ENCODE measurements at places on chromosomes 2 and 18. TPM values are rescaled to one million over a fixed set of nuclear protein-coding genes. Genes with fewer than 3 reads are reported as not detected.

DNA sequence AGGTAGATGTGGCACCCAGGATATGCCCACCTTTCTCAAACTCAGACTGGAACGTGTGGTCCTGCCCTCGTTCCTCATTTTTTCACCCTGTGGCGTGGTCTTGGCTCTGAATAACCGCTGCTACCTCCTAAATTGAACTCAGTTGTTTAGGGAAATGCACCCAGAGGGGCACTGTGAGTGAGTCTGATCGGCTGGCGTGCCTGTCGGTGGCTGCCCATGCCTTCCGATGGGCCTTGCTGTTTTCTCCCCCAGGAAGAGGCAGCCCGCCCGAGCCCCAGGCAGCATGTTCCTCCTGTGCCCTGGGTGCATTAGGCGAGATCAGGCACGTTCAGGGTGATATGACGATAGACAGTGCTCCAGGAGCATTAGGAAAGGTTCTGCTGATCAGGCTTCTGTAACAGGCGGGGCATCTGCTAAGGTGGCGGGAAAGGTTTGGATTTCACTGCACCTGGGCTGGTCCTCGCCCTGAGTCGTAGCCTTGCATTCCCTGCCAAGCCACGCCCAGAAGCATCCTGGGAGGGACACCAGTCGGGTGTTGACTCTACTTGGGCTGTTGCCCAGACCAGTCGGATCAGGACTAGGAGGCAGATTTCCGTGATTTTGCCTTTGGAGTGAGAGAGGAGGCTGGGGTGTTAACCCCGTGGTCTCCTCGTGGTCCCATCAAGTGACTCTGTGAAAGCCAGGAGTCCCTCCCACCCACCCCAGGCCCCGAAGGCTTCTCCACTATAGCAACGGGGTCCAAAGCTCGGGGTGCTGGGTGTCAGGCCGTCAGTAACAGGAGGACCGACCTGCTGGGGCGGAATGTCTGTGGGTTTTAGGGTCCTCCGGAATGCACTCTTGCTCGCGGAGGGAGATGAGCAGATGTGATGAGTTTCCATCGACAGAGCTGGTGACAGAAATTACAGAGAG, 75.1 kb downstream of the SH3BP4 start:
- H3K27me3 ChIP-seq: no peaks in the 10 kb centered on the region
- H3K36me3 ChIP-seq: no peaks in the 10 kb centered on the region
- H3K4me1 ChIP-seq: no peaks in the 10 kb centered on the region
- H3K4me3 ChIP-seq: no peak overlapping the region
- H3K27ac ChIP-seq: no peak overlapping the region

- H3K36me3 ChIP-seq: no peaks in the 10 kb centered on the region
- DNase-seq: no peak
- peaks cover 9% of the 10 kb centered on the region for H3K4me1 ChIP-seq
- H3K27ac ChIP-seq: no peak overlapping the region
Measured at GRCh38 chr2:181264441-181264840, 192.7 kb upstream of the ITGA4 start.

GRCh38 chr2:71784734-71785511, 331.6 kb downstream of the DYSF start:
- H3K4me3 ChIP-seq: no peak overlapping the region
- DNase-seq: no peak
- H3K27me3 ChIP-seq: no peaks in the 10 kb centered on the region

DNA sequence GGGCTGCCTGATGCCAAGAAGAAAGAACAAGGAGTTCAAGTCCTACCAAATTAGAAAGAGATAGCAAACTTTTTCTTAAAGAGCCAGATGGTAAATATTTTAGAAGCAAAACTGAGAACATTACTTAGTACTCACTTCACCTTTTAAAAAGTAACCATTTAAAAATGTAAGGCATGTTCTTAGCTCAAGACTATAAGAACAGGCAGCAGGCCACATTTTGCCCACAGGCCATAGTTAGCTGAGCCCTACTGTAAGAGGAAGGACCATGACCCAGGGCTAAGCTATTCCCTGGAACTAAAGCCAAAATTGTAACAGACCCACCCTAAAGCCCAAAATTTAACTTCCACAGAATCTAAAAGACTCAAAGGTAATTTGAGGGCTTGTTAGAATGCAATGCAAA, 31.3 kb downstream of the USP40 start:
- H3K4me1 ChIP-seq: no peaks in the 10 kb centered on the region
- no peak overlapping the region for H3K4me3 ChIP-seq
- no peaks in the 10 kb centered on the region for H3K27me3 ChIP-seq
- no peak for DNase-seq

GRCh38 chr2:238691596-238692491, 156.0 kb upstream of the TWIST2 start:
- H3K4me1 ChIP-seq: no peaks in the 10 kb centered on the region
- no peaks in the 10 kb centered on the region for H3K36me3 ChIP-seq
- DNase-seq: no peak
- H3K4me3 ChIP-seq: no peak overlapping the region

- no peak overlapping the region for H3K27ac ChIP-seq
- no peaks in the 10 kb centered on the region for H3K4me1 ChIP-seq
- no peaks in the 10 kb centered on the region for H3K36me3 ChIP-seq
- no peak overlapping the region for H3K4me3 ChIP-seq
- H3K27me3 ChIP-seq: no peaks in the 10 kb centered on the region
- DNase-seq: no peak
Measured at GRCh38 chr2:149686136-149687051, 98.8 kb upstream of the MMADHC start.

DNA sequence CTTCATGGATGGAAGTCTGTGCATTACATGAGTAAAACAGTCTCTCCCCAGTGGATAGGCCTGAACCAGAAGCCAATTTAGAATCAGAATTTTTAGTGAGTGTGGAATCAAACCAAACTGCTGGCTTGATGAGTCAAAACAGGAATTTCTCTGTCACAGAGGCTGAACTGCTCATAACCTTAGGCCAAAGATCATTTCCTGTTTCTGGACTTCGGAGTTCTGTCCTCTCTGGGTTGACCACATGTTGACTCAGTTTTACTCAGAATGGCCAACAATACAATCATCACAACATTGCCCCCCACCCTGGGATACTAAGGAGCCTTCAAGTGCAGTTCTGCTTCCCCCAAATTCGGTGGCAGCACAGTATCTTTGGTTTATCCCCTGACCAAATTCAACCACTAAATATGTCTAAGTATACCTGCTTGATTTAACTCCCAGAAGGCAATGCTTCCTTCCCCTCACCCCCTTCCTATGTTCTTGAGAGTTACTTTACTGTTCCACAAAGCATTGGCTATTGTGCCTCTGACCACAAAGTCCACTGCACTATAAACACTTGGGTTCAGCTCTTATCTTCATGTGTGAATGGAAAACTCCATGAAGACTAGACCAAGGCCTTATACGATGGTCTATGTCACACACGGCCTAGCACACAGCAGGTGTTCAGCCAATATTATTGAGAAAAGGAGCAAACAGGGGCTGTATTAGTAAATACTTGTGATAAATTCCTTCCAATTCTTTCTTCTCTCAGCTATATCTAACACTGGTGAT, 67.8 kb downstream of the NXPH2 start:
- H3K27me3 ChIP-seq: no peaks in the 10 kb centered on the region
- no peaks in the 10 kb centered on the region for H3K4me1 ChIP-seq
- H3K27ac ChIP-seq: no peak overlapping the region
- DNase-seq: no peak

DNA sequence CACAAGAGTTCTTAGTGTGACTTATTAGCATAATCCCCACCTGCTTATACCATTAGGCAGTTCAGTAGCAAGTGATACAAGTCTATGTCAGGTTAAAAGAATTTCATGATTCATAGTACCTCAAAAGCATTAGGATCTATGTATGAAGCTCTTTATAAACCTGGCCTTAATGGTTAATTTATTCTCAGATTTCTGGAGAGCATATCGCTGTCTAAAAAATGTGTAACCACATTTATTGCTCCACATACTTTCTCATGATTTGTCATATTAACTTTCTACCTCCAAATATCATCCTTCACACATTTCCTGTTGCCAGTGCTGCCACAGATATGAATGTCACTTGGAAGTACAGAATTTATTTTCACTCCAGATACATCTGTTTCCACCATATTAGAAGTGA, 332.8 kb upstream of the MAP2 start:
- H3K4me3 ChIP-seq: no peak overlapping the region
- no peak overlapping the region for H3K27ac ChIP-seq
- no peak for DNase-seq
- no peaks in the 10 kb centered on the region for H3K27me3 ChIP-seq

DNA sequence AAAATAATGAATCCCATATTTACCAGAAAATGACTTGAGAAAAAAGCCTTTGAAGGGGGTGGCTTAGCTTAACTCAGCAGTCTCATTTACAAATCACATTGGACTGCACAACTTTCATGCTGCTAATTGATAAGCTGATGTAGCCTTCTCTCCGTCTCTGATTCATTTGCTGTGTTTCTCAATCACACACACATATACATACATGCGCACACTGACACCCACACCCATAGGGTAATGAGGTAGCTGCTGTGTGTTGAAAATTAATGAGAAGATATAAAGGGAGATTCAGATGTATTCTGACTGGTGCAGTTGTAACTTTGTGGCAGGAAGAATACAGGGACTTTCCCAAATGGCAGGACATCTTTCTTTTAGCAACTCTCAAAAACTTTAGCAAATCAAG, 141.9 kb upstream of the GCFC2 start:
- H3K4me3 ChIP-seq: no peak overlapping the region
- no peak for DNase-seq
- no peaks in the 10 kb centered on the region for H3K27me3 ChIP-seq
- no peak overlapping the region for H3K27ac ChIP-seq

DNA sequence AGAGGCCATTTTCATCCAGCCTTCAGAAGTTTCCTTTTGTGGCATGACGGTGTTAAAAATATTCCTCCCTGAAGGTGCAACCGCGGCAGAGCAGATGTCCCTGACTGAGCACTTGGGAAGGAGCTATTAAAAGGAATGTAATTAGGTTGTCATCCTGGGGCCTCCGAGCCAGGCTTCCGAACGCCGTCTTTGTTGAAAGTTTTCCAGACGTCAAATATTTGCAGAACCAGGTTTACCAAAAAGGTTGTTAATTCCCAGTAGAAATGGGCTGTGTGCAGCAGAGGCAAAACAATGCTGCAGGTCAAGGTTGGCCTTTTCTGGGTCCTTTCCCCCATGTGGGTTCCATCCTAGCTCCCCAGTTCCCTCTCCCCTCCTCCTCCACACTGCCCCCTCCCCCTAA, 110.0 kb upstream of the STPG4 start:
- DNase-seq: no peak
- no peak overlapping the region for H3K4me3 ChIP-seq
- H3K27me3 ChIP-seq: no peaks in the 10 kb centered on the region
- H3K36me3 ChIP-seq: no peaks in the 10 kb centered on the region
- H3K4me1 ChIP-seq: no peaks in the 10 kb centered on the region
- no peak overlapping the region for H3K27ac ChIP-seq

- H3K4me3 ChIP-seq: no peak overlapping the region
- no peak overlapping the region for H3K27ac ChIP-seq
- H3K4me1 ChIP-seq: no peaks in the 10 kb centered on the region
- DNase-seq: no peak
- no peaks in the 10 kb centered on the region for H3K36me3 ChIP-seq
- H3K27me3 ChIP-seq: no peaks in the 10 kb centered on the region
Measured at GRCh38 chr2:14778015-14778414, 145.5 kb downstream of the LRATD1 start.

DNA sequence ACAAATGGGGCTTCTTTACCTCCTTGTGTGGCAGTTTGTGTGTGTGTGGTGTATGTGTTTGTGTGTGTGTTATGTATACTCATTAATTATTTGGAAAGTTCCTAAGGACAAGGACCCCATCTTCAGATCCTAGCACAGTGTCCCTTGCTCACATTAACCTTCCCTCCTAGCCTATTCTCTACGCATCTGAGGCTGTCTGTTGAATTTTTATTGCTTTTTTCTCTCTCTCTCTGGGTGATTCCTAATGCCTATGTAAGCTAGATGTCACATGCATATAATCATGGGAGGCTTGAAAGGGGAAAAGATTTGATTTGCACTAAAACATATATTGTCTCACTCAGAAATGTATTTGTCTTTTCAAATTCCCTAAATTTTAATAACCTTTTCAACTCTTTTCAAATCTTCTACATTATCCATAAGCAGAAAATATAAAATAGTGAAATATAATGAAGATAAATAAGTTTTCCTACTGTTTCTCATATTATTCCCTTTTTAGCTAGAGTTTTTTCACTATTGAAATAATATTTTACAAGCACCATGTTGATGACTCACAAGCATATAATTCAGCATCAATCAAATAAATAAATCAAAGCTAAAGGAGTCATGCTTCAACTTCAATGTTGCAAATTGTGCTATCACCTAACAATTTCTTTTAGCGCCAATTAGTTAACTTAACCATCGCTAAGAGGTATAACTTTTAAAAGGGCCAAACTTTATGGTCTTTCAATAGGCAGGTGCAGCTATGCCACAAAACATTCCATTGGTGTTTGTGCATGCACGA, 199.0 kb upstream of the ERBB4 start:
- H3K27ac ChIP-seq: no peak overlapping the region
- DNase-seq: no peak
- no peaks in the 10 kb centered on the region for H3K27me3 ChIP-seq
- no peaks in the 10 kb centered on the region for H3K36me3 ChIP-seq

GRCh38 chr2:47598476-47598875, 184.5 kb upstream of the MSH6 start:
- no peak overlapping the region for H3K4me3 ChIP-seq
- no peaks in the 10 kb centered on the region for H3K4me1 ChIP-seq
- no peaks in the 10 kb centered on the region for H3K36me3 ChIP-seq
- no peak for DNase-seq
- H3K27me3 ChIP-seq: no peaks in the 10 kb centered on the region
- no peak overlapping the region for H3K27ac ChIP-seq

PRKAG3 gene
- total RNA-seq: not detected

PROKR1 gene
- total RNA-seq: not detected

GALM gene
- 109 TPM for total RNA-seq

EIF2AK2 gene
- 36.0 TPM for total RNA-seq

IL37 gene
- not detected for total RNA-seq

POMC gene
- total RNA-seq: 6.2 TPM

Measured in CD8-positive, alpha-beta memory T cell (primary cell).